Activated naive CD4-positive, alpha-beta T cell treated with anti-CD3 and anti-CD28 coated beads, Interleukin-2, amount 50 U/mL, for 72 hours (primary cell): ENCODE measurements at places on chromosomes 3 and 15. TPM values are rescaled to one million over a fixed set of nuclear protein-coding genes. Genes with fewer than 3 reads are reported as not detected.

- no peak for DNase-seq
Observed at GRCh38 chr3:146972726-146973125, 367.6 kb upstream of the PLSCR5 start.

CNTN3 gene
- not detected for total RNA-seq

DNA sequence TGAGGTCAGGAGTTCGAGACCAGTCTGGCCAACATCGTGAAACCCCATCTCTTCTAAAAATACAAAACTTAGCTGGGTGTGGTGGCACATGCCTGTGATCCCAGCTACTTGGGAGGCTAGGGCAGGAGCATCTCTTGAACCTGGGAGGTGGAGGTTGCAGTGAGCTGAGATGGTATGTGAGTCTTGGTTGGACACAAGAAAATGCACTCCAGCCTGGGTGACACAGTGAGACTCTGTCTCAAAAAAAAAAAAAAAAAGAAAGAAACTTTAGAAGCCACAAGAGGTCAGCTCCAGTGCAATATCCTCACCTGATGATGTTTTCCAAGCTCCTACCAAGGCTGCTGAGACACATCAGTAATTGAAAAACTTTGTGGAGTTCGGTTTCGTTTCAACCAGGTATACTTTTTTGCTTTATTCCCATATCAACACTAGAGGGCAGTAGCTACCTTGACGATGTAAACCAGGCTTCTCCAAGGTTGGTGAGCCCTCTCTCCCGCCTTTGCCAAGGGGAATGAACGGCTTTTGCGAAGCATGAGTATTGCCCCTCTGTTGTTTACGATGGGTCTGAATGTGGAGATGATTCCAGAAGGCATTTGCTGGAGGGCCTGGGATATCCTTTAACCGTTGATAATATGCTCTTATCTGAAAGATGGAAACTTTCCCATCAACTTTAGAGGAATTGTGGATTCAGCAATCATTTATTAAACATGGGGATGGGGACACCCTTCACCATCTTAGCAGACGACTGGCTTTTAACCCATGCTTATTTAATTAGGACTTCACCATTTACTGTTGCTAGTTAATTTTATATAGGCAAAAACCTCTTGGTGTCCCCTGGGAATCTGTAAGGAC is 202.8 kb downstream of the SV2B start:
- DNase-seq, result no peak

MFGE8 gene
- 27.6 TPM for total RNA-seq

DNA sequence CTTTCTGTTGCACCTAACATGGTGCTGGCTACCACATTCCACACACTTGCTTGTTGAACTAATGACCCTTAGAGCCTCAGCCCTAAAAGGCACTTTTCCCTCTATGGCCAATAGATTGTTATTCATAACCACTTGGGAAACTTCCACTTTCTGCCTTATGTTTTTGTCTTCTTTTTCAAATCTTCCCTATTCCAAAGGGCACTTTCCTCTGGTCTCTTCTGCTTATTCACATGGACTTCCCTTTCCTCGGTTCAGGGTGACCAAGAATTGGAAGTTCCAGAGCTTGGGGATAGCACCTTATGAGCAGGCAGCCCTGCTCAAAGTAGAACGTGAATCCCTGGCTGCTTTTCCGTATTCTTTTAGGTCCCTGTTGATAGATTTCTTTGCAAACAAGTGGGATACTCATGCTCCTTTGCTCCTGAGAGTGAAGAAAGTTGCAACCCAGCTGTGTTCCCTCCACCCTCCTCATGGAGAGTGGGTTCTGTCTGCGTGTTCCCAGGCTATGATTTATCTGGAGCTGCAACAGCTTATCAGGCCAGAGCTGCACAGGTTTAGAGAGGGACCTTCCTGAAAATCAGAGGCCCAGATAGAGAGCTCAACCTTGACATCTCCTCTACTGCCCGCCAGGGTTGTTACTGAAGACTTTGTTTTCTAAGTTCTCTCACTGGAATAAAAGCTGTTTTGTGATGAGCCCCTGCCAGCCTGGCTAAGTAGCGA is 58.8 kb upstream of the MYZAP start:
- no peak for DNase-seq
